ENCODE measurements at places on chromosomes 1 and 21.
A peak's percentile ranks its signal among the peaks of the same experiment; 100 is the strongest.

DNA sequence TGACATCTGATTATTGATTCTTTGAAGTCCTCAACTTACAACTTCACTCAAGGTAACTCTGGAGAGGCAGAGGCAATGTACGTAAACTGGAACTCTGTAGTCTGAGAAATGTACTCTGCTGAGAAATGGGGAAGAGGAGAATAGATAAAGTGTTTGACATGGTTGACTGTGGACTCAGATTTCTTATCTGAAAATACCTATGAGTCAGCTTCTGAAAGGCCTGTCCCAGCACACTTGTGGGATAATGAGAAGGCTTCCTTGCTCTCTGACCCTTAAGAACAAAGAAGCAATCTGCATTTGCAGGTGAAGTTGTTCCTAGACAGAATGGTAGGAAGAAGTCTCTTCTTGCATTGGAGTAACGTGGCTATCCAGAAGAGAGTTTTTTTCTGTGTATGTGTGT is 1573.5 kb downstream of the BRINP3 start:
- no peak for DNase-seq

GRCh38 chr1:156052862-156053767 is 483 bp downstream of the UBQLN4 start:
- DNase-seq = peak; percentile 68

DNA sequence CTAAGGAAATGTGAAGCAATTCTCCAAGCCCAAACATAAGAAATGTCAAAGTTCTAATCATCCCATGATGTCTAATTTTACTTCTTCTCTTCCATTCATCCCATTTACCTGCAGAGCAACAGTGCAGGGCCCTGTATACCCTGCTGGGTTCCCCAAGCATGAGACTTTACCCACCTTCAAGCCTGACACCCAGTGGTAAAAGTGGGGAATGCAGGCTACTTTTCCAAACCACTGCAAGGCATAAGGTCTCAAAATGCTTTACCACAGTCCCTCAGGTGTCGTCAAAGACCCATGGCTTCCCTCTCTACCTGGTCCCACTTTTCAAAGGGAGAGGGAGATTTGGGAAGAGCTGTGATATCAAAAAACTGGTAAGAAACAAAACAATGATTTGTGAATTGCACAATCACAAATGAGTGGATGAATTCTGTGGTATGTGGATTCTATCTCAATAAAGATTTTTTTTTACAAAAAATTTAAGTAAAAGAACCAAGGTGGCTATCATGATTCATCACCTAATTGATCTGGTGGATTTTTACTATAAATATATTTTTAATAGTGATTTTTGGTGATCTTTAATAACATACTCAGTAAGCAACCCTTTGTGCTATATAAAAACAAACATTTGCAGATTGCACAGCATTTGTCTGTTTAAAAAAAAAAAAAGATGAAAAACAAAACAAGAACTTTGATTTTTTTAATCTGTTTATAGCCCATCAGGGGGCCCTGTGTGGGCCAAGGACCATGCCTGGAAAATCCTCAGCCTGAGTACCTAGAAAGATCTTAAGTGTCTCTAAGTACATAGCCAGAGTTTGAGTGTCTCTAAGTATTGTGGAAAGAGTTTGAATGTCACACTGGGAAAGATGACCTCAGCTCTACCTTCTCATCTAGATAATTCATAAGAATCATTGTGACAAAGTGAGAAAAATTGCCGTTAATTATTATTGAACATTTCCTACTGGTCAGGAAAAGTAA is 73.1 kb upstream of the GJB5 start:
- peak; percentile 2 for DNase-seq

DNA sequence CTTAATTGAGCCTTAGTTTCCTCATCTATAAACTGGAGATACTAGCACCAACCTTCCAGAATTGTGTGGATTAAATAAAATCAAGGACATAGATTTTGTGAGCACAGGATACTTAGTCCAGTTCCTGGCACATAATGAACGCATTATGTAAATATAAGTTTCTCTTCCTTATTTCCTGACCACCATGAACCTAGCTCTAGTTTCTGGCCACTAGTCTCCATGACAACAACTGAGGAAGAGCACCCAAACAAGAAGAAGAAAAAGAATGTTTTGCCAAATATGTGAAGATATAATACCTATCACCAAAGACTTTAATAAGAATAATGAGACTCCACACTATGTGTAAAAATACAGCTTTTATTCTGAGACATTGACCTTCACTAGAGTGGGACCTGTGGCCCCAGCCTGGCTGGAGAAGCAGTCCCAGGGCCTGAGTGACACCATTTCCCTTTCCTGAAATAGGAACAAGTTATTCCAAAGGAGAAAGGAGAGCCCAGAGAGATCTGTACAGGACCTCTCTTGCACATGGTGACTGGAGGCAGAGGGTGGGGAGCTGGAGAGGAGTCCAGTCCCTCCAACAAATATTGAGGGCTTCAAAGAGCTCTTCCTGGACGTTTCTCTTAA is 940 bp upstream of the USF1 start:
- DNase-seq = no peak

DNA sequence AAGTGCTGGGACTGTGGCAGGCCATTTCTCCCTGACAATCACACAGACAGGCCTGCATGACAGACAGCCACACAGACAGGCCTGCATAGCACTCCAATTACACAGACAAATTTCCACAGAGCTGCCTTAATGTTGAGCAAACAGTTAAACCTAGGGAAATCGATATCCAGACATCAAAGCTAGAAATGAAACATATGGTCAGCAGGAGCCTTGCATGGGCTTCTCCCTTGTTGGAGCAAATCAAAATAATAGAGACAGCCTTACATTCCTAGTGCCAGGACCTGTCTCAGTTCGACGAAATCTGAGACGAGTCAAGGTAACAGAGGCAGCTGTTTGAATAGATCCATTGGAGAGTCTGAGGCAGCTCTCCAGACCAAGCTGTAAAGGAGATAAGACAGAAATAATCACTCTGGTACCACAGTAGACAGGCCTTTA is 42.4 kb downstream of the OLFML3 start:
- no peak for DNase-seq

Data from NCI-H1930 (cell line).